Daoy (cell line): ENCODE measurements at places on chromosomes 2 and 18. TPM values are rescaled to one million over a fixed set of nuclear protein-coding genes. Genes with fewer than 3 reads are reported as not detected.

SPRED2 gene
- 5.4 and 6.9 TPM in 2 replicates for total RNA-seq

DNA sequence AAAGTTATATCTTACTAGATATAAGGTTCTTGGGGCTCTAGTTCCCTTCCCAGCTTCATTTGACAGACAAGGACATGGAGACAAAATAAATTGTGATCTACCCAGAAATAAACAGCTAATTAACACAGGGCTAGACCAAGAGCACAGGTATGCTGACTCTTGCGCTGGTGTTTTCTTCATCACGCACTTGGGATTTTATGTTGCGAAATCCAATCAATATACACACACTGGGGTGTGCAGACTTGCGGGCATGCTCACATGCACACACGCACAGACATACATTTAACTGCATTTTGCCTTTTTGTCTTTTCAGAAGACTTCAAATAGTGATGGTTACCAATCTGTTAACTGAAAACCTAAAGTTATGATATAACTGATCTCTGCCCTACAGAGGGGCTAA, 91.2 kb downstream of the LRATD1 start:
- no peak for DNase-seq

ALLC gene
- 0.11 TPM in 1 of 2 replicates, not detected in the other for total RNA-seq

GRCh38 chr2:181672255-181673008, 7.9 kb downstream of the NEUROD1 start:
- no peak for DNase-seq

ANKRD23 gene
- 2.1 and 6.0 TPM in 2 replicates for total RNA-seq

DNA sequence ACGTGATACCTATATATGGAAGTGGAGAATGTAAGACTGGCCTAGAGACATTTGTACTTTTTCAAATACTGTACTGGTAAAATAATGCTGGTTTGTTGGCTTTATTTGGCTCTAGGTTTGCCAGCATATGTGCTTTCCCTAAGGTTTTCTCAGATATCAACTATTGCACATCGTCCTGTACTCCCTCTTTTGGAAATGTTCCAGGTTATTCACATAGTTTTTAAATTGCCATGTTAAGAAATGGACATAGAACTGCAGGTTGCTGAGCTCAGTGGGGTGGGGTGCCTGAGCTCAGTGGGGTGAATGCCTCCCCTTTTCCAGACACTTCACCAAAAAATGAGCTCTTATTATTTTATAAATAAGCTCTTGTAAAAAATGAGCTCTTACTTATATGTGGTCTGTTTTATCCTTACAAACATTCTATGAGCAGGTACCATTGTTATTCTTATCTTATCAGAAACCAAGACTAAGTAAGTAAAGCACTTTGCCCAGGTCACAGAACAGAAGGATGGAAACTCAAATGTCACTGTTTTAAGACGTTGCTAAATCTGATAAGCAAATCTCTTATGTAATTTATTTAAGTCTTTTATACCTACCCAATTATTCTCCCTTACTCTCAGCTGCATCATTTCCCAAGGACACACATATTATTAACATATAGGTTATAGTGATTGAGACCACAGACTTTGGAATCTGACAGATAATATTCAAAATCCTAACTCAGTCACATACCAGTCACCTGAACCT, 99.0 kb downstream of the CPS1 start:
- DNase-seq: no peak

DNA sequence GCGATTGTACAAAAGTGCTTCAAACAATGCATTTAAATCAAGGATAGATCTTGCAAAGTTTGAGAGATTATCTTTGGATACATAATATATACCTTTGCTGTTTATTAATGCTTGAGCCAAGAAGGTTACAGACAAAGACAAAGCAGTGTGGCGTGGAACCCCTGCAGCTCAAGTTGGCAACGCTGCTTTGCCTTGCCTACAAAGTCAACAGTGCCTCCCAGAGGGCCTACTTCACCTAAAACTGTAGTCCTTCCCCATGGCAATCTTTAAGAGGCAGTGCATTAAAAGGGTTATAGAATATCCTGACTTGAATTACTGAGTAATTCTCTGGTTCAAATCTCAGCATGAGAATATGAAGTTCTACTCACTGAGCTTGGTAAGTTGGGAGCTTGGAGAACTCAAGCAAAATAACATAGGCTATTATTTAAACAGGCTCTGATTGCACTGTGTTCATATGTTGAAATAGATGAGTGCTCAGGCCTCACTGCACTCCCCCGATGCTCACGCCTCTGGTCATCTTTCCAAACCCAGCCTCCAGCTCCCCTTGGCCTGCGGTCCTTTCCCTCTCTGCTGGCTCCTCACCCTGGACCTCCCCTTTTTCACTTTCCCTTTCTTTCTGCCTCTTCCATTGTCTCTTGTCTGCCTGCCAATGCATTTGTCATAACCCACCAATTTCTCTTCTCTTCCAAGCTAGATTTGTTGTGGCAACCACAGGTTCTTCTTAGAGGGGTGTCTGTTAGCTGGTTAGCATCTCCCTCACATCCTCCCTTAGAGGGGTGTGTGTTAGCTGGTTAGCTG, 96.5 kb downstream of the MYT1L start:
- DNase-seq: no peak

DNA sequence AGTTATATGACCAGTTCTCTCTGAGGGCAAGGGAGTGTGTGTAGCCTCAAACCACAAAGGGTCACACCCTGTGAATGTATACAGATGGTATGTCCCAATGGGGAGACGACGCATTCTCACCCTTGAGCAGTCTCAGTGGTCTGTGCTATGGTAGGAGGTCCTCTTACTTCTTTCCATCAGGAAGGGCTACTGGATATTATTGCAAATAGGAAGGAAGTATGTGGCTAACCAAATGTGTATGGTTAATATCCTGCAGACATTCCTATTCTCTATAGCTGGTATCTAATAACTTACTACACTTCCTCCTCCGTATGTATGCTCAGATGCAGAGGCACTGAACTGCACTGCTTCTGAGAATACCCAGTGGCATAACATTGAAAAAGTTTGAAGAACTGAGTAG, 306.7 kb upstream of the CCDC68 start:
- peak; percentile 4 for DNase-seq

- peak; percentile 38 for DNase-seq
Observed at GRCh38 chr2:175631245-175631623, 370.8 kb downstream of the LNPK start.

VAMP5 gene
- 2.1 and 2.6 TPM in 2 replicates for total RNA-seq

- no peak for DNase-seq
Observed at GRCh38 chr2:211270257-211270656, 713.9 kb downstream of the CPS1 start.

GRCh38 chr2:70456585-70457495, 96.8 kb downstream of the TGFA start:
- no peak for DNase-seq

GRCh38 chr2:207513551-207514257, 16.1 kb upstream of the CREB1 start:
- DNase-seq: peak; percentile 77

DNA sequence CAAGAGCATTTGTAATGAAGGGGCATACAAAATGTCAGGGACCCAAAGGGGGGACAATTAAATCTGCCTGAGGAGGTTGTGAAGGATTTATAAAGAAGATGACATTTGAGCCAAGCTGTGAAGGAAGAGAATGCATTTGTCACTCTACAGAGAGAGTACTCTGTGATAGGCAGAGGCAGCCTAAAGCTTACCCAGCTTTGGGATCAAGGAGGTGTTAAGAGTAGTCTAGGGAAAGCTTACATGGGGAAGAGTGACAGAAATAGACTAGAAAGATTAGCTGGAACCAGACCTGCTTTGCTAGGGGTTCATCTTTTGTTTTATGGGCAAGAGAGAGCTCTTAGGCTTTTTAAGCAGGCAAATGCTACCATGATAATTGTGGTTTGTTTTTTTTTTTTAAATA, 169.1 kb upstream of the CYP26B1 start:
- no peak for DNase-seq

DNA sequence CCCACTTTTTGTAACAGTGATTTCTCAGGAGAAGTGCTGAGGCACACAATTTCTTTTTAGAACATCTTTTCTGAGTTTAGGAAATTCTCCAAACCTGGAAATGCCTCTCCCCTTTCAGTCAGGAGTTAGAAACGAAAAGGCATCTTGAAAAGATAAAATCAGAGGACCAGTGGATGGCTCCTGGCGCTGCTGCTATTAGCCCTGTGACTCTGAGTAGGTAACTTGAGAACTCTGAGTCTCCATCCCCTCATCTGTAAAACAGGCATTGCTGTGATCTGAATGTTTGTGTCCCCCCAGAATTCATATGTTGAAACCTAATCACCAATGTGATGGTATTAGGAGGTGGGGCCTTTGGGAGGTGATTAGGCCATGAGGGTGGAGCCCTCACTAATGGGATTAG, 50.2 kb downstream of the EHD3 start:
- DNase-seq: no peak

KATNAL2 gene
- total RNA-seq: 0.98 and 3.7 TPM in 2 replicates

- no peak for DNase-seq
Observed at GRCh38 chr2:19887510-19887909, 14.3 kb downstream of the TTC32 start.

OTOS gene
- 0.34 TPM in 1 of 2 replicates, not detected in the other for total RNA-seq

DNA sequence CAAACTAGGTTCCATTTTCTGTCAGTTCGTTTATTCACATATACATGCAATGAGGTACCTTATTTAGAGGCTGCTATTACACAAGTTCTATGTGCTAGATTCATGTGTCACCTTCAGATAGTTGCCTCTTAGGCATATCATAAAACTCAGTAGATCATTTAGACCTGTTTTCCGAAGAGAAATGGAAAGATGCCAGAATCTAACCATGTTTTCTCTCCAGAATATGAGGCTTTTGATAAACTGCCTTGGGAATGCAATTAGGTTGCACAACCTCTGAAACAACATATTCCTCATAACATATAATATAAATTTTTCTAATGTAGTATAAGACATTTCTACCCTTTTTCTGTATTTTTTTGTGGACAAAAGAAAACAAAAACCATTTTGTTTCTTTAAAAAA, 108.1 kb downstream of the PRPF40A start:
- no peak for DNase-seq

DNA sequence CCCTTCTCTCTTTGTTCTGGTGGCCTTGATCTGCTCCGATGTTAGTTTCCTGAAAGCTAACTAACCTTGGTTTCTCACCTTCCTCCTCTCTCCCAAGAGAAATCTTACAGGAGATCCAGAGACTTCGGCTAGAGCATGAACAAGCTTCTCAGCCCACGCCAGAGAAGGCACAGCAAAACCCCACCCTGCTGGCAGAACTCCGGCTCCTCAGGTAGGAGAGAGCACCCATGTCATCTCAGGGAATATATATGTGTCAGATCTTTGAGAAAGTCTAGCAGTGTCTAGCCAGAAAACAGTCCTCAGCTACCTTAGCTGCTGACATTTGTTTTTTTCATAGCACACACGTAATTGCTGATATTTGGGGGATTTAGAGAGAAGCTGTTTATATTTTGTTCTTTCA, 148.1 kb downstream of the DTNA start:
- no peak for DNase-seq

DNA sequence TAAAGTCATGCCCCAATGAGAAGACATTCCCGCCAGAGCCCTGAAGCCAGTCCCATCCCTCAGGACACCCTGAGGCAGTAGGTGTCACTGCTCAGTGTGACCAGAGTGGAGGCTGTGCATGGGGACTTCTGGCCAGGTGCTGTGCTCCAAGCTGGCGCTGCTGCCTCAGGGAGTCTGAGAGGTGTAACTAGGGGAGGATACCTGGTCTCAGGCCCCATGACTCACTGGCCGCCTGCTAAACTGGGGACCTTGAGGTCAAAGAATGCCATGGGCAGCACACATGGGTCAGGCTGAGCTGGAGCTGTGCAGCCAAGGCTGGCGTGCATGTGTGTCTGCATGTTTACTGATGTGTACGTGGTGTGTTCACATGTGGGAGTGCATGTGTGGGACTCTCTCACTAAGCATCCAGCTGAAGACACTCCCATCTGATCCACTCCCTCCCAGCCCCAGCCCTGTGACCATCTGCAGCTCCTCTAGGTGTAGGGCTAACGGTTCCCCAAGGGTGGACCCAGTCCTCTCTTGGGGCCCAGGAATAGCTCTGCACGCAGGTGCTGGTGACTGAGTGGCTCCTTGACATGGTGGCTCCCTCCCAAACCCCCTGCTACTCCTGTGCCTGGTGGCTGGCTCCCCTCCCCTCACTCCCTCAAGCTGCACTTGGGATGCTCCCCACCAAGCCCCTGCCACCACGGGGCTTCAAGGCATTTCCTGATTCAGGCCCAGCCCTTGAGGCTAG, 16.5 kb downstream of the HS6ST1 start:
- no peak for DNase-seq

FIGN gene
- total RNA-seq: 0.57 and 5.8 TPM in 2 replicates

DNA sequence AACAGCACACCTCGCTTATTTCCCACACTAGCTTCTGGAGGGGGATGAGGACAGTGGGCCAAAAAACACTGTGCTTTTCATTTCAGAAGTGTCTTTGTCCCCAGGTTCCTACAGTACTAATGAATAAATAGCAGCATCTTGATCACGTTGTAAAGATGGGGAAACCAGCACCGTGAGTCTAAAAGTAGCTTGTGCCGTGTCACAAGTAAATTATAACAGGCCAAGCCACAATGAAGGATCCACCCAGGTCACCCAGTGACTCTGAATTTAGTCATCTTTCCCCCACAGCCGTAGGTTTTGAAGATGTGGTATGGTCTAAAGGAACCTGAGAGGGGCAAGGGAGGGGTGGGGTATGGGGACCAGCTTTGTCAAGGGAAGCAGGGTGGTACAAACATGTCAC, 8.8 kb downstream of the FZD7 start:
- DNase-seq: peak; percentile 16

DNA sequence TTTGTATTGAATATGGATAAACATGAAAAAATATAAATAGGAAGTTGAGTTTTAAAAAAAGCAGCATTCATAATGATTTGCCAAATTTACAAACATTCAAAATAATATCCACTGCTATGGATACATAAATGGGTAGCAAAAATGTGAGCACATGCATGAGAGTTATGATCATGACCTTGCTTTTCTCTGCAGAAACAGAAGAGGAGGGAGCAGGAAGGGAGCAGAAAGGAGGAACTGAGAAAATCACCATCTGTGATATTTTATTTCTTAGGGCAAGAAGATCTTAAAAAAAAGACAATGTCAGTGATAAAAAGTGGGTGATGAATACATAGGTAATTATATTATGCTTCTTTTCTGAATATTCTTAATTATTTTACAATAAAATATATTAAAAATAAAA, 17.7 kb upstream of the CCDC93 start:
- no peak for DNase-seq

OXER1 gene
- not detected in 2 replicates for total RNA-seq

DNA sequence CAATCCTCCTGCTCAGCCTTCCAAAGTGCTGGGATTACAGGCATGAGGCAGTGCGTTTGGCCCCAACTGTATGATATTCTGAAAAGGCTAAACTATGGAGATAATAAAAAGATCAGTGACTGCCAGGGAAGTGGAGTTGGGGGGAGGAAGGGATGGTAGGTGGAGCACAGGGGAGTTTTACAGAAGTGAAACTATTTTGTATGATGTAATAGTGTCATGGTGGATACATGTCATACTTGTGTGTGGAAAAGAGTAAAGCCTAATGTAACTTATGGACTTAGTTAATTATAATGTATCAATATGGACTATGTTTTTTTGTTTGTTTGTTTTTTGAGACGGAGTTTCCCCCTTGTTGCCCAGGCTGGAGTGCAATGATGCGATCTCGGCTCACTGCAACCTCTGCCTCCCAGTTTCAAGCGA, 2.9 kb upstream of the GGCX start:
- DNase-seq: no peak

CKAP2L gene
- total RNA-seq: 25.5 and 31.7 TPM in 2 replicates
